ENCODE measurements at places on chromosomes 12 and 14.

GRCh38 chr12:97048421-97049035 is 141.5 kb downstream of the NEDD1 start:
- DNase-seq = no peak

- no peak for DNase-seq
Observed at GRCh38 chr14:55535516-55536203, 44.3 kb upstream of the KTN1 start.

DNA sequence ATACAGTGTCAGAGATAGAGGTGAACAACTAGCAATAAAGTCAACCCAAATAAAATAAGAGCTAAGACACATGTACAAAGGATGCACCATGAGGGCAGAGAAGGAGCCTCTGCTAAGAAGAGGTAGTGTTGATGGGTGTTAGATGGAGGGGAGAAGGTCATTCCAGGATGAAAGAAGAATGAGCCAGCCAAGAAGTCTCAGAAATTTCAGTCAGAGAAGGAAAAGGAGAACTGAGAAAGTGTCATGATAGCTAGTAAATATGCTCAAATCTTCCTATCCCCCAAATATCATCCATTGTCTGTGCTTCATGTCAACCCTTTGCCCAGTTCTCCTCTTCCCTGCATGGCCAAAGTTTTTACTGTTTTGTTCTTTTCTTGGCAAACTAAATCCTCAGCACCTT is 225.2 kb upstream of the BTG1 start:
- no peak for DNase-seq

DNA sequence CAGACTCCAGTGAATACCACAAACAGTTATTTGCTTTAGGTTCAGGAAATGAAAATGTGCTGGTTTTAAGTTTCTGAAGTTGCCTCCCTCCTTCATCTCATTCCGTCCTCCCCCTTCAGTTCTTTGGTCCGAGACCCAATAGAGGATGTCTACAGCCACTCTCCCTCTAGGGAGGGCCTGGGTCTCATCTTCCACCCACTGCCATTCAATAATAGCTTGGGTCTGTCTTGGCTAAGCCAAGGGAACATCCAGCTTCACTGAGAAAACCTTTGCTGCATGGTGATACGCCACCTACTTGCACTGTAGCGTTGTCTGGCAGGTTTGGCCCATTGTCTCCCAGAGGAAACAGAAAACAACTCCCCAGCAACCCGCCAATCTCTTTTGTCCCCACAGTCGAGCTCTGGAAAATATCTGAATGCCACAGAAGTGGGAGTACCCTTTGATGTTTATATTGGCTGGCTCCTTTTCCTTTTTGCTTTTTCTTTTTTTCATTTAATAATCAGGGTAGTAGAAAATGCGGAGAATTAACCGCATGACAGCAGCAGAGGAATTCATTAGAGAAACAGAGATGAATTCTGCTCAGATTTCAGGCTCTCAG is 380.1 kb downstream of the RAD51B start:
- DNase-seq = no peak

DNA sequence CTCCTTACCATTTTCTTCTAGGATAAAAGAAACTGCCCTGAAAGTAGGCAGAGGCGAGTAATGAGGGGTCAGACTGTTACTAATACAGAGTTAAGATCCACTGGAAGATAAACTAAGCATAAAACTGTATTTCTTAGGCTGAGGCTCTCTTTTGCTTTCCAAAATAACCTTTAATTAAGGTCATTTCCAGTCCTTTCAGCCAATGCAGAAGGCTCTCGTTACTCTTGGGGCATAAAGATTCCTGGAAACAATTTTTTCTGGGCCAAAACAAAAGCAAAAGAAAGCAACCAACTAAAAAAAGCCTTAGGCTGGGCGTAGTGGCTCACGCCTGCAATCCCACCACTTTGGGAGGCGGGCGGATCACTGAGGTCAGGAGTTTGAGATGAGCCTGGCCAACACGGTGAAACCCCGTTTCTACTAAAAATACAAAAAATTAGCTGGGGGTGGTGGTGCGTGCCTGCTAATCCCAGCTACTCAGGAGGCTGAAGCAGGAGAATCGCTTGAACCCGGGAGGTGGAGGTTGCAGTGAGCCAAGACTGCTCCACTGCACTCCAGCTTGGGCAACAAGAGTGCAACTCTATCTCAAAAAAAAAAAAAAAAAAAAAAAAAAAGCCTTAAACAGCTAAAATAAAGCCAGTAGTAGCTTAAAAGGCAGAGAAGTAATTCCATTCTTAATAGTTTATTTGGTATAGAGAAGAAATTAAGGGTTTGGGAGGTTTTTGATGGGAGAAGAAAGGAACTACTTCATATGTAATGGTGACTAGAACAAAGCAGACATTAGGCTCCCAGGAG is 68.9 kb upstream of the STAC3 start:
- DNase-seq = no peak

- DNase-seq = no peak
Observed at GRCh38 chr12:2688381-2688931, 106.3 kb upstream of the FKBP4 start.
